Occipital lobe (tissue), 3 donors: ENCODE measurements at places on chromosomes 16 and 17. TPM values are rescaled to one million over a fixed set of nuclear protein-coding genes. Genes with fewer than 3 reads are reported as not detected.

Gene TPPP3
- 2.3 TPM for total RNA-seq

Gene HS3ST6
- total RNA-seq = not detected

Gene CBFA2T3
- total RNA-seq = 1.9 TPM

Gene PRSS21
- total RNA-seq = not detected

Gene ASGR2
- total RNA-seq = not detected

Gene YBX2
- total RNA-seq = 2.7 TPM

Gene PDP2
- total RNA-seq = 9.2 TPM

Gene MYH1
- not detected for total RNA-seq

Gene OR1A1
- total RNA-seq = not detected

Gene TP53TG3F
- not detected for total RNA-seq

Gene ATAD5
- 7.2 TPM for total RNA-seq

Gene ZFP1
- 64.4 TPM for total RNA-seq

Gene ZFPM1
- total RNA-seq = 1.2 TPM

Gene RDM1
- 0.62 TPM for total RNA-seq

Gene LLGL1
- 34.0 TPM for total RNA-seq

Gene TNFSF12
- total RNA-seq = 3.3 TPM

Gene KRT20
- total RNA-seq = not detected

Gene DNAI2
- total RNA-seq = not detected

Gene GCGR
- total RNA-seq = not detected

Gene DRG2
- 14.3 TPM for total RNA-seq

Gene NUDT16L1
- 33.4 TPM for total RNA-seq
